GM12864 (cell line): ENCODE measurements at places on chromosomes 1 and 21.

DNA sequence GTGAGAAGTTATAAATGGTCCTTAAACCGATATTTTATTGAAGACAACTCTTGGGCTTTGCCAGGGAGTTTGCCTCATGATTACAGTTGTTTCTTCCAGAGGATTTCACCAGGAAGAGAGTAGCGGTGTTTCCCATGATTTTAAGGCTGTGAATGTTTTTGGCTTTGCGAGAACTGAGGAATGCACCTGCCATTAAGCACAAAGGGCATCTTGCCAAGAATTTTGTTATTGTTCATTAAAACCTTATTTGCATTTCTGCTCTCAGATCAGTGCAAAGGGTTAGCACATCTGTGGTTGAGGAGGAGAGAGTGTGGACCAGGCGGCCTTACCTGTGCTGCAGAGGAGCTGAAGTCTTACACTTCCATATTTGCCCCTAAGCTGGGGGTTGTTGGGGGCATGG is 13.8 kb downstream of the CNIH3 start:
- no peak for DNase-seq

GRCh38 chr1:208137193-208137592 is 107.0 kb downstream of the PLXNA2 start:
- no peak for DNase-seq

- DNase-seq: no peak
These were observed 3.2 kb upstream of the SRRM1 start for GRCh38 chr1:24639881-24640280.

- no peak for DNase-seq
These were observed 600 bp downstream of the CLK2 start for GRCh38 chr1:155272466-155273342.
